ENCODE measurements at places on chromosomes 3 and 15.

DNA sequence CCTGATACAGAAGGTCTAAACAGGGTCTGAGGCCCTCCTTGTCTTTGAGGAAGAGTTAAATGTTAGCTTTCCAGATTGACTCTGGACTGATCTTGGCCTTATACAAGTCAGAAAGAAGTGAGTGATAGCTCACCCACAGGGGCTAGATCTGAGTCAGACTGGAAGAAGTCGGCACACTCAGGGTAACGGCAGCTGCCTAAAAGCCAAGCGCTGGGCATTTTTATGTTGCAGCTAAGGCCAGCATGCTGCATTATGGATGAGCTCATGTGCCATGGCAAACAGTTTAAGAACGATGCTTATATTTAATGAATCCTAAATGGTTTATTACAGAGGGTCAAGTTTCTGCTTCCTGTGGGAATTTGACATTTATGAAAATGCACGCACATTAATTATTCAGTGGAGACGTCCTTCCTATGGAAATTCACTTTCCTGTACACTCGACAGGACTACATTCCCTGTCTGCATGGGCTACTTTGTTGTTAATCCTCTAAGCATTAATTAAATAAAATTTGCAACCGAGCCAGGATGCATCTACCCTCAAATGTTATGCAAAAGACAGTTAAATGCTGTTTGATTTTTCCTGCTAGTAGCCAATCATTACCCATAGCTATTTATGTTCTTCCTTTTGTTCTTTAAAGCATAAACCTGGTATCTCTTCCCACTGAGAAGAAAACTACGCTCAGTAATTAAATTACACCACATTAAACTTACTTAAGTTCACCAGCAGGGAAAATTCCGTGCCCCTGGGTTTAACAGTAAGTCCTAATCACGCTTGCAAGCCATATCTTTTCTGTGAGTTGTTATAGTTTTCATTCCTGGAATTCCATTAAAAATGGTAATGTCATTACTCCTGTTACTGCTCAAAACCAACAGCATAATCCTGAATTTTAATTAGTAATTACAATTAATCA, 762.7 kb upstream of the CFAP20DC start:
- DNase-seq = no peak

DNA sequence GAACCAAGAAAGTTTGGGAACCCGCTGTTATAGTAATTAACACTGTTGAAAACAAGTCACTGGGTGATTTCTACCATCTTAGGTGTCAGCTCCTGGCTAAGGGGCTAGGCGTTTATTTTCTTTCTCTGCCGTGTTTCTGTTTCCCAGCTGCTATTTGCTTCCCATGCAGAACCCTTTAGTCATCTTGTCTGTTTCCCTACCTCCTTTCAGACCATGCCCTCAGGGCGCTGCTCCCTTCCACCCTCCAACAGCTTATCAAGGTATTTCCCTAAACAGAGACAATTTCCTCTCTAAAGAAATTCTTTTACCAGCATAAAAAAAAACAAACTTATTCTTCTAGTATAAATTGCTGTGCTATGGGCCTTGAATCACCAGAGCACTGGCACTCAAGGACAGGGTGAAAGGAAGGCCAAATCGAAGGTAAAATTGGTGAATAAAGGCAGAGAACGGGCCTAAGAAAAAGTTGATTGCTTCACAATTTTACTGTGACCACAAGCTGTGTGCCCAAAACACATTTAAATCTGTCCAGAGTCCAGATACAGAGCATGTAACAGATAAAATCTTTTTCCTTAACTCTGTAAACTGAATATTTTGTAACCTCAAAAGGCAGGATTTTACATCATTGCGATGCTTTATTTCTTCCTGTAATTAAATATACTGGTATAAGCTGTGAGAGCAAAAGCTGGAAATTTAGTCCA, 319.2 kb downstream of the ZNF621 start:
- DNase-seq = no peak

GRCh38 chr3:176362191-176362731, 835.0 kb downstream of the TBL1XR1 start:
- DNase-seq = no peak

DNA sequence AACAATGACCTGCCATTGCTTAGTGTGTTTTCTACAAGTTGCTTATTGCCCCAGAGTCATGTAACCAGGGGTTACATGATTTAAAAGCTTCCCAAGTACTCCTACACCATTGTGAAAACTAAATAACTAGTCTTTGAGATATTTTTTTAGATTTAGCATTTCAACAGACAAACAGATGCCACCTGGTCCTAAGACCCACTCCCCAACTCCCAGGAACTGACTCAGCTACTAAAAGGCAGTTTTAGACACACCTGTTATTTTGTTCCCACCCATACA, 28.1 kb upstream of the KBTBD12 start:
- no peak for DNase-seq

GRCh38 chr3:129004639-129005295, 3.7 kb downstream of the EFCC1 start:
- DNase-seq = peak; percentile 85

DNA sequence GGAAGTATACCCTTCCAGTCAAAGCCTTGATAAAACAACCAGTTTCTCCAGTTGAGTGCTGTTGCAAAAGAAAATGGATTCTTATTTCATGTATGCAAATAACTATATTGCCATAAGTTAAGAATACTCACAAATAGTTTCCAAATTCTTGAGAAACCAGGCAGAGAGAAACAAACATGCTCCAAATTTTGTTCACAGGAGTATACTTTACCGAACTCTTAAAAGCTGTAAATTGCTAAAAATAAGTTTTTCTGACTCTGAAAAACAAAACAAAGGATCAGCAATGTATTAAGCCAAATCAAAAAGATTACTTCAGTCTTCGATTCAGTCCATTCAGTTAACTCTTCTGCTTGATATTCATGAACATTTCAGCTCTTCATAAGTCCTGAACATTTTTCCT, 646.5 kb downstream of the MCTP2 start:
- no peak for DNase-seq

GRCh38 chr3:84073664-84074063, 885.1 kb upstream of the CADM2 start:
- no peak for DNase-seq

DNA sequence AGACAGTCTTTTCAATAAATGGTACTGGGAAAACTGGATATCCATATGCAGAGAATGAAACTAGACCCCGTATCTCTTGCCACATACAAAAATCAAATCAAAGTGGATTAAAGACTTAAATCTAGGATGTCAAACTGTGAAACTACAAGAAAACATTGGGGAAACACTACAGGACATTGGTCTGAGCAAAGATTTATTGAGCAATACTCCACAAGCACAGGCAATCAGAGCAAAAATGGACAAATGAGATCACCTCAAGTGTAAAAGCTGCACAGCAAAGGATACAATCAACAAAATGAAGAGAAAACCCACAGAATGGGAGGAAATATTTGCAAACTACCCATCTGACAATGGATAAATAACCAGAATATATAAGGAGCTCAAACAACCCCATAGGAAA, 38.4 kb upstream of the MBNL1 start:
- no peak for DNase-seq

GRCh38 chr3:129612534-129613366, 6.3 kb upstream of the PLXND1 start:
- DNase-seq = no peak

DNA sequence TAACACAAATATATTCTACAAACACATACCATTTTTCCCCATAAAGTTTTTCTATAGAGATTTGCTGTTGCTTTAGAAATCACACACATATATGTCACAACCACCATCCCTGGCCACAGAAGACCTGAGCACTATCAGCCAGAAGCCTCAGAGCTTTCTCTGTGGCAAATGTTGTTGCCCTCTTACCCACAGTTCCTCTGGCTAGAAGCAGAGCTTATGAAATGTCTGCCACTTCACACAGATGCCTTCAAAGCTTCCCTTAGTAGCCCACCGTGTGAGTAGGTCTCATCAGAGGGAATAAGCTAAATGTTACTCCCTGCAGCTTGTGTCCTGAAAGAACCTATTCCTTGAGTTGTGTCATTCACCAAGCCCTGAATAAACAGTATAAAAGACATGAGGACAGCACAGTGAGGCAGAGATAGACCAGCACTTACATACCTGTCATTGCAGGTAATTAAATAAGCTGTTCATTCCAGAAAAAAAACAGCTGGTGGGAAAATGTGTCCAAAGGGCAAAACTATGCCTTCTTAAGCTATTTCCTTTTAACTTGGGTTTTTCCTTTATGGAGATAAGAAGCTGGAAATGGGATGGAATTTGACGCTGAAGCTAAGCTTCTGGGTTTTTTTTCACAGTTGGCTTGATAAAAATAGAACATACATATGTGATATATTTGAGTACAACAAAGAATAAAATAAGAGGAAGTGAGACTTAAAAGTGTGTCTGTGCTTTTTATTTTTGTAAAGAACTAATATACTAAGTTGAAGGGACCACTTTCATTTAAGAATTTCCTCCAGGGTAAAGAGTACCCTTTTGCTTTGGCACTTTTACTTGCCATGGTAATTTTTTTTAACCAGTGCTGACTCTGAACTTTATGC, 391.4 kb downstream of the KCNH8 start:
- no peak for DNase-seq

DNA sequence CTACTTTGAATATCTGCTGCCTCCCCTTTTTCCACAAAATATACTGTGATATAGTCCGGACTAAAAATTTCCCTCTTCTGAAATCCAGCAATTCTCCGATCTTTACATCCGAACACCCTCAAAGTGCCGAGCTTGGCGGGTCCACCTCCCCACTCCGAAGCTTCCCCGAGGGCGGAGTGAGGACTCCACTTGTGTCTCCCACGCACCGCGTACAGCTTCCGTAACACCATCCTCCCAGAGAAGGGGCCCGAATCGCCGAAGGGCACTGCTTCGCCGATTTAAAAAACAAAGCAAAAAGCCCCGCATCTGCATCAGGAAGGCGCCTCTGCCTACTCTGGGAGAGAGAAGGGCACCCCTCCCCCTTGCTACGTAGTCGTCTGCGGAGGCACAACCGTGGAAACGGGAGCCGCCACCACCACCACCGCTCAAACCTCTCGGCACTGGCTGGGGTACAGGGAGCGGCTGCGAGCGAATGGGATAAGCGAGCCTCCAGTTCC, 551 bp downstream of the NCBP2 start:
- peak; percentile 82 for DNase-seq

GRCh38 chr15:83733206-83733605, 79.3 kb downstream of the ADAMTSL3 start:
- no peak for DNase-seq

GRCh38 chr3:69983546-69984265, 15.8 kb upstream of the SAMMSON start:
- DNase-seq = no peak

DNA sequence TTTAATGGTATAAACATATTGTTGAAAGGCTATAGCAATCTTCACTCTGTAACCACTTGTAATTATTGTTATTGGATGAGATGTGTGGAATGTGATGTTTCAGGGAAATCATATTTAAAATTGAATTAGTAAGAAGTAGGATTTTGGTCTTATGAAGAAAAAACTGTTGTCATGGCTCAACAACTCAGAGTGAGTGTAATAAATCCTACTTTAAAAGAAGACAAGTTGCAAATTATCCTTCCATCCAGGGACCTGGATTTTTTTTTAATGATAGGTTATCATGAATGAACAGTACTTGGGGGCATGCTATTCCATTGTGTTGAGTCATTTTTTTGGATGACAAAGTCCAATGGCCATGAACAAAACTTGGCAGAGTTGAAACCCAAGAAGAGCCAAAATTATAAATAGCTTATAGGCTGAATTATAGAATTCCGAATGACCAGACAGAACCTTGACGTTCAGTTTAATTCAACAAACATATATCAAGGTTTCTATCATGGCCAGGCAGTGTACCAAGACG, 625.5 kb upstream of the ZNF717 start:
- DNase-seq = no peak

GRCh38 chr3:169848741-169849140, 21.0 kb downstream of the LRRC31 start:
- no peak for DNase-seq

GRCh38 chr15:76799760-76800159, 105.4 kb downstream of the SCAPER start:
- DNase-seq = peak; percentile 3

DNA sequence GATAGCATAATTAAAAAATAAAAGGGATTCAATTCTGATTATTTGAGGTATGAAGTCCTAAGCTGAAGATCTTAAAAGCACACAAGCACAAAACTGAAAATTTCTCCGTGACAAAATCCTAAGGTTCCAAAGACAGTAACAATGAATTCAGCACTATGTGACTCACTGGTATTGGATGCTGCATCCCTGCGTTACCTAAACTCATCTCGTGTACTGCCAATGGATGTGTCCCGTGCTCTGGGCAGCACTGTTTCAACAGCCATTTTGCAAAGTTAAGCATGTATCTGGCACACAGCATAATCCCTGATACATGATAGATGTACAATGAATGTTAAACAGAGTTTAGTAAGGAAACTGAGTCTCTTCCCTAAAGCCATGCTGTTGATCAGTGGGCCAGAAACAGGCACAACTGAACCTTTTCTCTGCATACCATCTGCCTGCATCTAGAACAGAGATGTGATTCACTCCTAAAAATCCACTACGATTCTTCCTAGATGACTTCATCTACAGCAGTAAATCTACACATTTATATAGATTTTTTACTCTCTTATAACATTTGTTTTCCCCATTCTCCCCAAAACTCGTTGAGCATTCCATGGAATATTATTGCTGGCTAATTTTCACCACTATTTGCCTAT, 14.3 kb downstream of the SUCLG2 start:
- no peak for DNase-seq

GRCh38 chr3:41224120-41224806, 25.0 kb downstream of the CTNNB1 start:
- no peak for DNase-seq

GRCh38 chr3:186624598-186624997, 11.7 kb downstream of the AHSG start:
- no peak for DNase-seq

DNA sequence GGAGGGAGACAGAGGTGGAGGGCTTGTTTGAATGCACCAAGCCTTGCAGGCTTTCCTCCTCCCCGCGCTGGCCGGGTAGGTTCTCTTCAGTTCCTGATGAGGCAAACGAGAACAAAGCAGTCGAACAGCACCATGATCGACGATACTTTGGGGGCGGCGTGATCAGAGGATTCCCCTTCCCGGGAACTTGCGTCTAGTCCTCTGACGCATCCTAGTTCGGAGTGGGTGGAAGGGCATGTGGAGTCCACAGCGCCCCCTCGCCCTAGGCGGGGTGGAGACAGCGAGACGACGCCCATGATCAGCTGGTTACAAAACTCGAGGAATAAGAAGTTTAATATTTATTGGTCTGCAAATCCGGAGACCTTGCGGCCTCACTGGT, 452 bp upstream of the SV2B start:
- DNase-seq = peak; percentile 73

DNA sequence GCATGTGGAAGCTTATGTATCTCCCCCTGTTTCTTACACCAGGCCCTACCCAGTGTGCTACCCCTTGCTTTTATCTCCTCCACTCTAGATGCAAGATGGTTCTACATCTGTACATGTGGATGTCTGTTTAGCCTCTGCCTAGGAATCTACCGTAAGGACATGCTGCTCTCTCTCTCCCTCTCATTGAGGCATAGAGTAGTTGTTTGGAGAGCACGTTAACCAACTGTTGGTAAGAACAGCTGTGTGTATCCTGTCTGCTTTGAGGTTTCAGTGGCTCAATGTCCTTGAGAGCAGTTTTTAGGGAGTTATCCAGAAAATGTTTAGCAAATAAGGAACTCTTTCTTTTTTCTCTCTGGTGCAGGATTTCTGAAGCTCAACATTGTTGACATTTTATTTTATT, 152.8 kb downstream of the DNAJB8 start:
- DNase-seq = peak; percentile 18
